ENCODE measurements at places on chromosomes 6 and 20.

DNA sequence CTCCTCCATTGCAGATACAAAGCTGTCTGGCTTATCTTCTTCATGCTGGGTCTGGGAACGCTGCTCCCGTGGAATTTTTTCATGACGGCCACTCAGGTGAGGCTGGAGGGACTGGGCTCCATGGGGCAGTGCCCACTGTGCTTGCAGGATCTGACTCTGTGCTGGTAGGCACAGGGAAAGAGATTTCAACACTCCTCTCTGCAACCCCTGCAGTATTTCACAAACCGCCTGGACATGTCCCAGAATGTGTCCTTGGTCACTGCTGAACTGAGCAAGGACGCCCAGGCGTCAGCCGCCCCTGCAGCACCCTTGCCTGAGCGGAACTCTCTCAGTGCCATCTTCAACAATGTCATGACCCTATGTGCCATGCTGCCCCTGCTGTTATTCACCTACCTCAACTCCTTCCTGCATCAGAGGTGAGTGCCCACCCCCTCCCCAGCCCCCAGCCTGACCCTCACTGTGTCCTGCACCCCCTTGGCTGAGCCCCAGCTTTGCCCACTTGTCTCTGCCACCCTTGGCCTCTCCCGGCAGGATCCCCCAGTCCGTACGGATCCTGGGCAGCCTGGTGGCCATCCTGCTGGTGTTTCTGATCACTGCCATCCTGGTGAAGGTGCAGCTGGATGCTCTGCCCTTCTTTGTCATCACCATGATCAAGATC, 6.1 kb downstream of the SLC29A1 start:
- DNase-seq: no peak

DNA sequence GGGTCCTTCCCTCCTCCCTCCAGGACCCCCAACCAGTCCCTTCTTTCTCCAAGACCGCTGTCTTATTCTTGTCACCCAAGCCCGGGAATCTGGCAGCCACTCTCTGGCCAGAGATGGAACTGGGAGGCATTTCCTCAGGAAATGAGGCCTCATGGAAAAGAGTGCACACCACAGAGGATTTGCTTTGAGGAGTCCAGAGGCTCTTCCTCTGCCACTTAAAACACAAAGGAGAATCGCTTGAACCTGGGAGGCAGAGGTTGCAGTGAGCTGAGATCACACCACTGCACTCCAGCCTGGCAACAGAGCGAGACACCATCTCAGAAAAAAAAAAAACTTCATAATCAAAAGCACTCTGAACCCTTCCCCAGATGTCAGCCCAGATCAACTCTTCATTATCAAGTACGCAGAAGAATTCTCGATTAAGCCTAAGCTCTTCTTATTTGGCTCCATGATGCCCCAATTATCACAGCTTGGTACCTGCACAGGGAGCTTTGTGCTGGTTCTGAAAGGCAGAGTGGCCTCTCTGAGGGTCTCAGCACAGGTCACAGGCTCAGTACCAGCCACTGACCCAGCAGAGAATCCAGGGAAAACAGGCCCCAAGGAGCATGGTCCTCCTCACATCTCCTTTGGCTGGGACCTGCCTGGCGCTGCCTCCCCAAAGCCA, 82.9 kb upstream of the MAFB start:
- DNase-seq: no peak

DNA sequence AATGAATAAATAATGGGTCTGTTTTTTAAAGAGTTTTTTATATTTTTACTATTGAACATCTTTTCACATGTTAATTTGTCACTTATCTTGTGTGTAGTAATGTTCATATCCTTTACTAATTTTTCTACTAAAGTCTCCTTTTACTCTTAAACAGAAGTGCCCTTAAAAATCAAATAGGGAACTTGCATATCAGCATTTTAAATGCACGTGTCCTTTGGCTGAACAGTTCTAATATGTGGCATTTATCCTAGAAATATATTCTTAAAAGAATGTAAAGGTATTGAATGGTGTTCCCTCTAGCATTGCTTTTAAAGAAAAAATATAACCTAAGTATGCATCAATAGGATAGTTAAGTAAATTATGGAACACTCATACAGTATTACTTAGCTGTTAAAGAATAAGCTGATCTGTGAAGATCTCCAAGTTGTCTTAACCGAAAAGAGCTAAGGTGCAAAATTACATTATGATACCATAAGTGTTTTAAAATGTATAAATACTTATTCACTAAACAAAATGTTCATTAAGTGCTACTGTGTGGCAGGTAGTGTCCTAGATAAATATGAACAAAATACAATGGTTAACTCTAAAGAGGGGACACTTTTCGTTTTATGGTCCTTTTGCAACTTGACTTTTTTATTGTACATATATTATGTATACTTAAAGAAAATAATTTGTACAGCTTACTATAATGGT, 631 bp upstream of the PGBD1 start:
- DNase-seq: no peak

DNA sequence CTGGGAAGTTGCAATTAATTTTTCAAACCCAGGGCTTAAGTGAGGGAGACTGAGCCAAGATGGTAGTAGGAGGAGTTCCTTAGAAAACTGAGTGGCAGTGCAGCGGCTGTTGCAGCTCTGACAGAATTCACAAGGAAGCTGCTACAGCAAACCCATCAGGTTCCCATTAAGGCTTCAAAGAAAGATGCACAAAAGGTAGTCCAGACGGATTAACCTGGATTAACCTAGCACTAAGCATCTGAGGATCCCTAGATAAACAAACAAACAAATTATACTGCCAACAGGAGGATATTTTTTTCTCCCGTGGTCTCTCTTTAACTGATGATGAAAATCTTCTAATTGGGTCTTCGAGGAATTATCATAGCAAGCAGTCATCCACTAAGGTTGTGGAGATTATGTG, 5.2 kb downstream of the TENT5A start:
- DNase-seq: no peak

DNA sequence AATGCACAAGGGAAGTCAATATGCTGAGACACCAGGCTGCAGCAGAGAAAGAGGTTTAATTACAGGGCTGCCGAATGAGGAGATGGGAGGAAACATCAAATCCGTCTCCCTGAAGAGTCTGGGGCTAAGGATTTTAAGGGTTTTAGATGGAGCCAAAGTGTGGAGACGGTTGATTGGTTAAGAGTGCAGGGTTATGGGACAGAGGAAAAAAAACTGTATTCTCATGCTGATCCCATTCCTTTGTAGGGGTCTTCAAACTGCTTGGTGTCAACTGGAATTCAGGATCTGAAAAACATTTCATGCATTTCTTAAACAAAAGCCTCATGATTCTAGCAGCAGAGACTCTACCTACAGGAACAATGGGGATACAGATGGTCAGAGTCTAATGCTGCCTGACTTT, 96.1 kb upstream of the SYNDIG1 start:
- DNase-seq: no peak
